ENCODE measurements at places on chromosomes 12 and 14. TPM values are rescaled to one million over a fixed set of nuclear protein-coding genes. Genes with fewer than 3 reads are reported as not detected.

The GLT1D1 gene
- 0.38 TPM for polyA plus RNA-seq

The SYNE3 gene
- 6.2 TPM for polyA plus RNA-seq

The CRIP2 gene
- polyA plus RNA-seq, result 5.9 TPM

The TTC9 gene
- polyA plus RNA-seq, result 1.3 TPM

The CELA1 gene
- polyA plus RNA-seq, result 0.60 TPM

The KLRC1 gene
- polyA plus RNA-seq, result 0.20 TPM

The KRT72 gene
- not detected for polyA plus RNA-seq

The MYH6 gene
- polyA plus RNA-seq, result 5.2 TPM

The CD163L1 gene
- 3.2 TPM for polyA plus RNA-seq

The LIN7A gene
- polyA plus RNA-seq, result 4.7 TPM

The FOXM1 gene
- polyA plus RNA-seq, result 1.0 TPM

The CSRNP2 gene
- 20.1 TPM for polyA plus RNA-seq

The DENR gene
- 52.6 TPM for polyA plus RNA-seq

The PAPLN gene
- polyA plus RNA-seq, result 11.8 TPM

The COCH gene
- polyA plus RNA-seq, result 0.71 TPM

The ADCK1 gene
- 5.9 TPM for polyA plus RNA-seq

The OVCH1 gene
- 0.51 TPM for polyA plus RNA-seq

The EFS gene
- 11.1 TPM for polyA plus RNA-seq

The SSTR1 gene
- polyA plus RNA-seq, result 0.11 TPM

The CCDC38 gene
- 0.72 TPM for polyA plus RNA-seq

The PTPN6 gene
- 127 TPM for polyA plus RNA-seq

The C3AR1 gene
- polyA plus RNA-seq, result 15.7 TPM

The CD163 gene
- 169 TPM for polyA plus RNA-seq

The PRIMA1 gene
- 1.9 TPM for polyA plus RNA-seq

The NKX2-8 gene
- not detected for polyA plus RNA-seq

The LALBA gene
- not detected for polyA plus RNA-seq

The ITGB7 gene
- polyA plus RNA-seq, result 0.95 TPM

The KICS2 gene
- polyA plus RNA-seq, result 15.4 TPM

The TIGAR gene
- polyA plus RNA-seq, result 28.2 TPM

The NRXN3 gene
- polyA plus RNA-seq, result 8.5 TPM

The CD9 gene
- polyA plus RNA-seq, result 139 TPM

The IGFBP6 gene
- 478 TPM for polyA plus RNA-seq

The PLEK2 gene
- 35.8 TPM for polyA plus RNA-seq

The GPX2 gene
- polyA plus RNA-seq, result not detected

The GPR68 gene
- 1.0 TPM for polyA plus RNA-seq

The KLHL28 gene
- polyA plus RNA-seq, result 1.5 TPM

The BDKRB2 gene
- polyA plus RNA-seq, result 1.5 TPM

The BICDL1 gene
- 24.0 TPM for polyA plus RNA-seq

The KRT71 gene
- polyA plus RNA-seq, result not detected

The FAIM2 gene
- 50.8 TPM for polyA plus RNA-seq

The WNT1 gene
- not detected for polyA plus RNA-seq

The MGAT4C gene
- 0.51 TPM for polyA plus RNA-seq

The PYGL gene
- polyA plus RNA-seq, result 24.6 TPM

The ESR2 gene
- 6.1 TPM for polyA plus RNA-seq

The CCDC196 gene
- polyA plus RNA-seq, result not detected

The GALNT6 gene
- 1.5 TPM for polyA plus RNA-seq

The ENDOU gene
- polyA plus RNA-seq, result 0.51 TPM

The CLEC4D gene
- polyA plus RNA-seq, result not detected

The BATF gene
- polyA plus RNA-seq, result 7.2 TPM

The INSM2 gene
- not detected for polyA plus RNA-seq

The IFNG-AS1 gene
- polyA plus RNA-seq, result not detected

The SP7 gene
- not detected for polyA plus RNA-seq
